Omental fat pad (tissue), 4 donors: ENCODE measurements at places on chromosomes 1 and 21.

DNA sequence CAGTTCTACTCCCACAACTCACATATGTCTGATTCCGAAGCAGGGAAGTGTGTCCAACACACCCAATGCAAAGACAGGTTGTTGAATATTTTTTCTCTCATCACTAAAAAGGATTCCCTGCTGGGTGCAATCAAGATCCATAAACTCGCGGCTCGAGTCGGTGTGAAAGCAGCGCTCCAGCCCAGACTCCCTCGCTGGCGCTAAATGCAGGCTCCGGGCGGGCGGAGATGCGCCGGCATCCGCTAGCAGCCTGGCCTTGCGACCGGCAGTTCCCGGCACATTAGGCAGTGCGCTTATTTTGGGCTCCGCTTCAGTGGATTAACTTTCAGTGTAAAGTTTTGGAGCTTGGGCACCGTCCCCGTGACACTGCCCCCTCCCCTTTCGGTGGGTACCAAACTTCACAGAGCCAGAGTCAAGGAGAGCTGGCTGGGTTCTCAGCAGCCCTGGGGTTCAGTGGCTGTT, 87.7 kb upstream of the POU3F1 start:
- no peak for DNase-seq

GRCh38 chr1:189769448-189769847, 708.2 kb downstream of the BRINP3 start:
- no peak for DNase-seq

DNA sequence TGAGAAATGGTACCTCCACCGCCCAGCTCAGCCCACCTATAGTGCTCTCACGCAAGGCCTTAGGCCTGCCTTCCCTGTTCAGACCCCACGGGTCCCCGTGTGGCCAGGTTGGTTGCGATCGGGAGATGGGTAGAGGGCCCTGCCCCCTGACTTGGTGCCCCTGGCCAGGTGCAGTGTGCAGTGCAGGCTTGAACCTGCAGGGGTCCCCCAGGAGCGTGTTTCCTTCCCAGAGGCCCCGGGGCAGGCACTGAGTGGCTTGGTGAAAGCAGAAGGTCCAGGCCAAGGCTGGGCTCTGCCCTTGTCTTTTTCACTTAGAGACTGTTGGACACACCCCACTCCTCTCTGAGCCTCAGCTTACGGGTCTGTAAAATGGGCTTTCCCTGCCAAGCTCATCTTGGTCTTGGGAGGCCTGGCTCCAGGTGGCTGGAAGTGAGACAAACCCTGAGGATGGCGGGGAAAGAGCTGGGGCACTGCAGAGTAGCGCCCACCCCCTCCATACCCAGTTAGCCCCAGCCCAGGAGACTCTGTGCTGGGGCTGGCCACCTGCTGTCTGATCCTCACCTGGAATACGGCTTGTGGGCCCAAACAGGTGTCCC, 9.3 kb upstream of the HES5 start:
- no peak for DNase-seq

GRCh38 chr1:226964068-226964425, 24.0 kb downstream of the COQ8A start:
- no peak for DNase-seq

- DNase-seq, result no peak
Measured at GRCh38 chr1:223487887-223488259, 94.7 kb downstream of the CCDC185 start.

DNA sequence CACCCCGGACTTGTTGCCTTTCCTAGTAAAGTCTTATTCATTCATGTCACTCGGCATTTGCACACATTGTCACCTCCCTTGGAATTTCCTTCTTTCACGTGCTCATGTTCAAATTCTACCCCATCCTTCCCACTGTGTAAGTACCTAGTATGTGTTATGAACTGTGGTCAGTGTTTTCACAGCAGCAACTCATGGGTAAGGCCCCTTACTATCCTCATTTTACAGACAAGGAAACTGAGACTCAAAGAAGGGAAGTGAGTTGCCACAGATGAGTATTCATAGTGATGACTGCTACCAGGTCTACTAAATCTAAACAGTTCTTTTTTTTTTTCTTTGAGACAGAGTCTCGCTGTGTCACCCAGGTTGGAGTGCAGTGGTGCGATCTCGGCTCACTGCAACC, 10.5 kb downstream of the CITED4 start:
- no peak for DNase-seq

- DNase-seq, result no peak
Measured at GRCh38 chr1:16352842-16353535, 709 bp upstream of the FBXO42 start.

- DNase-seq, result no peak
Measured at GRCh38 chr1:153262462-153263157, 3.1 kb downstream of the LORICRIN start.

- no peak for DNase-seq
Measured at GRCh38 chr1:184027826-184028695, 9.5 kb downstream of the COLGALT2 start.

- no peak for DNase-seq
Measured at GRCh38 chr1:93140106-93140505, 40.1 kb downstream of the TMED5 start.

DNA sequence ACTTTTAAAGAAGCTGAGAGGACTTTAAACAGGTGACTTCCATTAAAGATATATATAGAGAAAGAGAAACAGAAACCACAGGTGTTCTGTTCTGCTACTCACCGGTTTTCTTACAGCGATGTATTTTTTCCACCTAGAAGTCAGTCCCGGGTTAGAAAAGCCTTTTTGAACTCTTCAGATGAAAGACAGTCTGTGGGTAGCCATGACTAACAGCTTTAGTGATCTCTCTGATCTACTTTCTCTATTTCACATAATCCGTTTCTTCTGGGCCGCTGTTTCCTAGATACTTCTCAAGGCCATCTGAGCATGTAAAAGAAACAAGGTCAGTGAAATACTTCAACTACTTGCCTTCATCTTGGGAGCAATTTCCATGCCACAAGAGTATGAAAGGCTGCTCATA, 25.1 kb downstream of the WDR64 start:
- no peak for DNase-seq

DNA sequence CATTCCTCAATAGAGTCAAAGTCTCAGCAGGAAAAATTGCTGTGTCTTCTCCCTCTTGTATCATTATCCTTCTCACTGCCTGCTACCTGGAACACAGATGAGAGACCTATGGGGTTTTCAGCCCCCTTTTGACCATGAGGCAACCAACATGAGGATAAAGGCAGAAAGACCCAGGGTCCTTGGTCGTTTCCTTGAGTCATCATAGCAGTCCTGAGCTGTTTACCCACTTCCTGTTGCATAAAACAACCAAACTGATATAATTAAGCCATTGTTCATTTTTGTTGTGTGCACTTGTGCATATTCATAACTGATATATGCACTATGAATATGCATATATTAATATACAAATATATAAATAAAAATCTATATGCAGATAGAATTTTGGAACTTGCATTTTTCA, 188.3 kb upstream of the MAP1LC3C start:
- DNase-seq, result no peak

DNA sequence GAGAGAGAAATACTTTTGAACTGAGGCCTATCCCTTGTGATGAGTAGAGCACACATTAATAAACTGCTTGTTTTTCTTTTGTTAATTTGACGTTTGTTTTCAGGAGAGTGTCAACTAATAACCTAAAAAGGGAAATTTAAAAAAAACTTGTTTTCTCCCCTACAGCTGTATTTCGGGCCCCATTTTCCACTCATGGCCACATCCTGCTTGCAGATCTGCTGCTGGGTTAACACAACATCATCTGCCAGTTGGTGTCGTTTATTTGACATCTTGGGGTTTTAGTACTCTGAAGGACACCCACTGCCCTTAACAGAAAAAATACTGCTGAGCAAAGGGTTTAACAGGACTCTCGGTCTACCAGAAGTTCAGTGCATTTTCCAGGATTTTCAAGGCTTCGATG, 848 bp upstream of the PYHIN1 start:
- DNase-seq, result no peak

GRCh38 chr1:25615172-25615541, 1.4 kb upstream of the MAN1C1 start:
- DNase-seq, result no peak

GRCh38 chr1:168340781-168341482, 60.3 kb downstream of the TBX19 start:
- DNase-seq, result no peak

DNA sequence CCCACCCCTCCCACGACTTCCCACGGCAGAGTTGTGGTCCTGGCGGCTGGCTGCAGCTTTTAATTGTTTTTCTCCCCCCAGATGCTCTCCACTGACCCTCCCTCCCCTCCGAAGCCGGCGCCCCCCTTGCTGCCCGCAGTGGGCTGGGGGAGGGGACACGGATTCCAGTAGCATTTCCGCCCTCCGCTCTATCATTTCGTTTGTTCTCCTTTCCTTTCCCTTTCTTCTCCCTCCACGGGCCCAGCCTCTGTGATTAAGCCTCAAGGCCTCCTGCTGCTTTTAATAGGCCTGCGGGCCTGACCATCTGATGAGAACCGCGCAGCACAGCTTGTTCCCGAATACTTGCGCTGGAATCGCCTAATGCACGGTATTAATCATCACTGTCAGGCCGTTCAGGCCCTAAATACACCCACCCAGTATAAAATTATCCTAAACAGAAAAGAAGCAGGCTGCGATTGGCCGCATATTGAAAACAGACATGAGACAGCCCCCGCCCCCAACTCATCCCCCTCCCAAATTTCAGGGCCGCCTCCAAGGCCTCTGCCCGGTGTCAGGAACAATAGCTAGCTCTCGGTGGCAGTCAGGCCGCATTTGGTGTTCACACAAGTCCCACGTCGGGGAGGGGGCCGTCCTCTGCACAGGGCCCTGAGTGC, 102.0 kb upstream of the ARHGEF16 start:
- no peak for DNase-seq

GRCh38 chr1:26608895-26609294, 79.3 kb downstream of the RPS6KA1 start:
- DNase-seq, result no peak

DNA sequence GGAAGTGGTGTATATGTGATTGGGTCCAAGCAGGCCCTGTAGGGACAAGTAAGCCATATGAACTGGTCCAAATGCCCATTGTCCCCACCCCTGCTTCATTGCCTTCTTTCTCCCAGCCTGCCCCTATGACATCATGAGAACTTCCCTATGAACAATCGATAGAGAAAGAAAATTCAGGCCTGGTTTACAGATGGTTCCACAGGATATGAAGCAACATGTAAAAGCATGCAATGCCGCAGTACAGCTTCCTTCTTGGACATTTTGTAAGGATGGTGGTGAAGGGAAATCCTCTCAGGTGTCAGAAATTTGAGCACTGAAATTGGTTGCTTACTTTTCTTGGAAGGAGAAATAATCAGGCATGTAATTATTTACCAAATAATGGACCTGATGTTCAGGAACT, 581.7 kb downstream of the MRPL39 start:
- DNase-seq, result no peak
